ENCODE measurements at places on chromosomes 4 and X. TPM values are rescaled to one million over a fixed set of nuclear protein-coding genes. Genes with fewer than 3 reads are reported as not detected.

GRCh38 chr4:55442541-55442940 is 46.8 kb downstream of the TMEM165 start:
- H3K27ac ChIP-seq: no peak overlapping the region
- no peaks in the 10 kb centered on the region for H3K27me3 ChIP-seq
- no peaks in the 10 kb centered on the region for H3K4me1 ChIP-seq
- DNase-seq: no peak
- H3K36me3 ChIP-seq: no peaks in the 10 kb centered on the region
- no peak overlapping the region for H3K4me3 ChIP-seq

- H3K4me3 ChIP-seq: no peak overlapping the region
- H3K27me3 ChIP-seq: no peaks in the 10 kb centered on the region
- no peak for DNase-seq
- peak overlapping the region; percentile 45 for H3K27ac ChIP-seq
Observed at GRCh38 chrX:115642311-115642710, 81.3 kb downstream of the PLS3 start.

GRCh38 chr4:177283167-177283566 is 26.5 kb upstream of the NEIL3 start:
- no peak overlapping the region for H3K27ac ChIP-seq
- no peaks in the 10 kb centered on the region for H3K4me1 ChIP-seq
- H3K27me3 ChIP-seq: no peaks in the 10 kb centered on the region

DNA sequence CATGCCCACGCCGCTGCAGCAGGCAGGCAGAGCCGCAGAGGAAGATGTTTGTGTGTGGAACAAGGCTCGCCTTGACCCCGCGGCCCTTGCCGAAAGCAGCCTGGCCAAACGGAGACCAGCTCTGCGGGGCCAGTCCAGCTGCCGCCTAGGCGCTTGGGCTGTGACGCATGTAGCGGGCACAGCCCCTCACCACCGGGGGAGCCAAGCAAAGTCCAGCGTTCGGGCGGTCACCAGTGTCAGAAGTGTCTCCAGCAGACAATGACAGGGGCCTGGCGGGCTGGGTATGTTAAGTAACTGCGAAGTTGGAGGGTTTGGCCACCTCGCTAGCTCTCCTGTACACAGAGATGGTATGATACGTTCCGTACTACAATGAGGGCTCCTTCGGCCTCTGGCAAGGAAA is 1.3 kb downstream of the AMER1 start:
- H3K27me3 ChIP-seq: no peaks in the 10 kb centered on the region
- H3K36me3 ChIP-seq: no peaks in the 10 kb centered on the region
- peak; percentile 14 for DNase-seq
- peak overlapping the region; percentile 72 for H3K27ac ChIP-seq
- H3K4me1 ChIP-seq: no peaks in the 10 kb centered on the region
- H3K4me3 ChIP-seq: peak overlapping the region; percentile 62

GRCh38 chr4:53747401-53747800 is 156.1 kb upstream of the LNX1 start:
- no peak for DNase-seq
- no peaks in the 10 kb centered on the region for H3K27me3 ChIP-seq
- H3K4me1 ChIP-seq: no peaks in the 10 kb centered on the region
- no peak overlapping the region for H3K4me3 ChIP-seq
- no peak overlapping the region for H3K27ac ChIP-seq

ERCC6L gene
- 1.0 TPM for polyA plus RNA-seq

KLHL13 gene
- polyA plus RNA-seq: 6.6 TPM

- H3K4me3 ChIP-seq: no peak overlapping the region
- DNase-seq: no peak
- no peaks in the 10 kb centered on the region for H3K27me3 ChIP-seq
- no peaks in the 10 kb centered on the region for H3K4me1 ChIP-seq
- H3K27ac ChIP-seq: no peak overlapping the region
Observed at GRCh38 chr4:124288706-124289486, 423.6 kb downstream of the ANKRD50 start.

- no peaks in the 10 kb centered on the region for H3K27me3 ChIP-seq
- H3K4me1 ChIP-seq: no peaks in the 10 kb centered on the region
- no peak overlapping the region for H3K27ac ChIP-seq
- no peak overlapping the region for H3K4me3 ChIP-seq
Observed at GRCh38 chr4:96097693-96098092, 257.8 kb downstream of the PDHA2 start.

WAS gene
- polyA plus RNA-seq: 4.7 TPM

FRMD7 gene
- 0.11 TPM for polyA plus RNA-seq

PDE5A gene
- polyA plus RNA-seq: 18.4 TPM

GRCh38 chr4:187910741-187911140 is 84.8 kb upstream of the ZFP42 start:
- H3K27ac ChIP-seq: no peak overlapping the region
- no peaks in the 10 kb centered on the region for H3K27me3 ChIP-seq
- no peak overlapping the region for H3K4me3 ChIP-seq
- no peak for DNase-seq

DNA sequence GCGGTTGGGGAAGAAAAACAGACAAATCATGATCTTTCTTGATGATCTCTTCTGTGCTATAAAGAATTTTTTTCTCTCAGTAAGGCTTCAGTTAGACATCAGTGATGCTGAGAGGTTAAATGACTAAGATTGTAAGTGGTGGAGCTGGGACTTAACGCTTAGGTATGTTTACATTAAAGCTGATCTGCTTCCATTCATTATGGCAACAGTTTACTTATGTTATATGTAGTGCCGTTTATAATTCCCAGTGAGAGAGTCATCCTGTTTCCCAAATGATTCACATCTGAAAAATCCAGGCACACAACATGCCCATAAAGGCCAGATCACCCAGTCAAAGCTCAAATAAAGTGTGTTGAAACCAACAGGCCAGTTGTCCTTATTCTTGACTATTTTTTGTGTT is 50.1 kb downstream of the CENPVL3 start:
- no peak for DNase-seq
- H3K4me3 ChIP-seq: no peak overlapping the region
- H3K4me1 ChIP-seq: no peaks in the 10 kb centered on the region
- no peaks in the 10 kb centered on the region for H3K36me3 ChIP-seq

DNA sequence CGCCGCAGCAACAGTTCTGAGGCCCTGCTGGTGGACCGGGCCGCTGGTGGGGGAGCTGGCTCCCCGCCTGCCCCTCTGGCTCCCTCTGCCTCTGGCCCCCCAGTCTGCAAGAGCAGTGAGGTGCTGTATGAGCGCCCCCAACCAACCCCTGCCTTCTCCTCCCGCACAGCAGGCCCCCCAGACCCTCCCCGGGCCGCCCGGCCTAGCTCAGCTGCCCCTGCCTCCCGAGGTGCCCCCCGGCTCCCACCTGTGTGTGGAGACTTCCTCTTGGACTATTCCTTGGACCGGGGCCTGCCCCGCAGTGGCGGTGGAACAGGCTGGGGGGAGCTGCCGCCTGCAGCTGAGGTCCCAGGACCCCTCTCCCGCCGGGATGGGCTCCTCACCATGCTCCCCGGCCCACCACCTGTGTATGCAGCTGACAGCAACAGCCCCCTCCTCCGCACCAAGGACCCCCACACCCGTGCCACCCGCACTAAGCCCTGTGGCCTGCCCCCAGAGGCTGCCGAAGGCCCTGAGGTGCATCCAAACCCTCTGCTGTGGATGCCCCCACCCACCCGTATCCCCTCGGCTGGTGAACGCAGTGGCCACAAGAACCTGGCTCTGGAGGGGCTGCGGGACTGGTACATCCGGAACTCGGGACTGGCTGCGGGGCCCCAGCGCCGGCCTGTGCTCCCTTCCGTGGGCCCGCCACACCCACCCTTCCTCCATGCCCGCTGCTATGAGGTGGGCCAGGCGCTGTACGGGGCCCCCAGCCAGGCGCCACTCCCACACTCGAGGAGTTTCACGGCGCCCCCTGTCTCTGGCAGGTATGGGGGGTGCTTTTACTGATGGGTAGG is 6.3 kb downstream of the PRAF2 start:
- no peaks in the 10 kb centered on the region for H3K4me1 ChIP-seq
- H3K4me3 ChIP-seq: no peak overlapping the region
- no peaks in the 10 kb centered on the region for H3K27me3 ChIP-seq
- DNase-seq: no peak
- no peaks in the 10 kb centered on the region for H3K36me3 ChIP-seq

GRCh38 chr4:60605646-60606354 is 594.3 kb upstream of the ADGRL3 start:
- H3K4me3 ChIP-seq: no peak overlapping the region
- no peaks in the 10 kb centered on the region for H3K4me1 ChIP-seq
- no peaks in the 10 kb centered on the region for H3K36me3 ChIP-seq
- no peak overlapping the region for H3K27ac ChIP-seq
- DNase-seq: no peak
- no peaks in the 10 kb centered on the region for H3K27me3 ChIP-seq

SEPSECS gene
- polyA plus RNA-seq: 12.7 TPM

DNA sequence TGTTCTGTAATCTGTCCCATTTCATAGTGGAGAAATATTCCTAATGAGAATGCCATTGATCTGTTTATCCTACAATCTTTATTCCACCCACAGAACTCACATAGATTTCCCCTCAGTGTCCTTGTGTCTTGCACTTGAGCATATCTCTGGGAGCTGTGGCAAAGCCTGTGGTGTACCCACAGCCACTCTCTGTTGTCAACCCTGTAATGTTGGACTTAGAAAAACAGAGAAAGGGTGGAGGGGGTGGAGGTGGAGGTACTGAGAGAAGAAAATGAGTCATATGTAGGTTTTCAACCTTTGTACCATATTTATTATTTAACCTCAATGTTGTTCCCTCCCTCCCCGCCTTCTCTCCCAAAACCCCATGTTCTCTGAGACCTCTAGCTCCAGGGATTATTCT is 46.9 kb upstream of the TLL1 start:
- DNase-seq: no peak
- no peaks in the 10 kb centered on the region for H3K27me3 ChIP-seq
- no peak overlapping the region for H3K4me3 ChIP-seq
- H3K27ac ChIP-seq: no peak overlapping the region
- no peaks in the 10 kb centered on the region for H3K36me3 ChIP-seq
- H3K4me1 ChIP-seq: no peaks in the 10 kb centered on the region

KDR gene
- polyA plus RNA-seq: 8.3 TPM

ODAPH gene
- polyA plus RNA-seq: not detected

CAPN6 gene
- 13.3 TPM for polyA plus RNA-seq

GRCh38 chr4:7458066-7458425 is 23.3 kb upstream of the PSAPL1 start:
- H3K4me1 ChIP-seq: peaks cover 18% of the 10 kb centered on the region
- no peak overlapping the region for H3K27ac ChIP-seq
- H3K27me3 ChIP-seq: no peaks in the 10 kb centered on the region
- no peaks in the 10 kb centered on the region for H3K36me3 ChIP-seq

DNA sequence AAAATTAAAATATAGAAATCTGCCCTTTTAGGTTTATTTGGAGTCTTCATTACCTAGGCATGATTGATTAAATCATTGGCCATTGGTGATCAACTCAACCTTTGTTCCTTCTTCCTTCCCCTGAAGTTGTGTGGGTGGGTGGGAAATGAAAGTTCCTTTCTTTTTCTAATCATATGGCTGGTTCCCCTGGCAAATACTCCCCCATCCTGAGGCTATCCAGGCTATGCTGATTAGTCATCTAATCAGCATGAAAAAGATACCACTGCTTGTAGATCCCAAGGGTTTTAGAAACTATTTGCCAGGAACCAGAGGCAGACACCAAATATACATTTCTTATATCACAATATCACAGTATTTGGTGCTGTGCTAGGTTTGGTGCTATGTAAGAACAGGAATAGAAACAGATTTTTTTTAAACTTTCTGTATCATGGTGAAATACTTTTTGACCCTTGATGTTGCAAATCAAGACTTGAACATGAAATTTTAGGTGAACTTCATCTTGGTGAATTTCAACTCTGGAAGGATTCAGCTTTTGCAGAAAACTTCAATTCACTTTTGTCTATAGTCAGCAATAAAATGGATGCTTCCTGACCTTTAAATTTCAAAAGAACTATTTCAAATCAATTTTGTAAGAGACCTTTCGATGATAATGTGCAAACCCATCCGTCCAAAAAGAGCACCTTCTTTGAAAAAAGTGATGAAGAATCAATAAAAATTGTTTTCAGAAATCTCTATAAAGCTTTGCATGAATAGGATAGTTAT is 71.1 kb downstream of the CCSER1 start:
- no peaks in the 10 kb centered on the region for H3K36me3 ChIP-seq
- no peaks in the 10 kb centered on the region for H3K4me1 ChIP-seq
- H3K27me3 ChIP-seq: no peaks in the 10 kb centered on the region
- H3K27ac ChIP-seq: no peak overlapping the region

DNA sequence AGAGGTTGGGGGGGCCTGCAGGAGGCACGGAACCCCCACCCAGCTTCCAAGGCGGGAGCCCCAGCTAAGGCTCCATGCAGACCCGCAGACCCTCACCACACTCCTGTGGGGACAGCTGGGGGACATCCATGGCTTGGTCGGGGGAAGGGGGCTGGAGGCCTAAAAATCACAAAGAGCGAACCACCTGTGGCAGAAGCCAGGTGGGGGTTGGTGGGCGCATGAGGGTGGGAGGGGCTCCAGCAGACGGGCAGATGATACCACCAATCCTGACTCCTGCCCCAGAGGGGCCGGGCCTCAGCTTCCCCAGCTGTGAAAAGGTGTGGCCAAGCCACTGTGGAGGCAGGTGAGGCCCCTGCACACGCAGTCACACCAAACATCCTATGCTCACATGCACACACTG is 111.6 kb downstream of the FAM53A start:
- no peak overlapping the region for H3K4me3 ChIP-seq
- no peaks in the 10 kb centered on the region for H3K36me3 ChIP-seq
- no peaks in the 10 kb centered on the region for H3K27me3 ChIP-seq
- no peak overlapping the region for H3K27ac ChIP-seq
- peaks cover 4% of the 10 kb centered on the region for H3K4me1 ChIP-seq

DNA sequence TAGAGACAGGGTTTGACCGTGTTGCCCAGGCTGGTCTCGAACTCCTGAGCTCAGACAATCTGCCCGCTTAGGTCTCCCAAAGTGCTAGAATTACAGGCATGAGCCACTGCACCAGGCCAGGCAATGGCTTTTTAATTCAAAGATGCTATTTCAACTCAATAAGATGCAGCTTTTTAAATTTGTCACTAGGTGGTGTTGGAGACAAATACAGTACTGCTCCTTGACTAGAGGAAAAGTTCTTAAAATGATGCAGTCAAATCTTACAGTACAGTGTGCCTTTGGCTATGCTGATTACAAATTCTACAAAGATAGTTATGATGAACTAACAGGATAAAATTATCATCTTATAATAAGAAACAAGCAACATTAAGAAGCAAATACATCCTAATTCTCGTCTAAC is 441.1 kb downstream of the KCNIP4 start:
- H3K27me3 ChIP-seq: no peaks in the 10 kb centered on the region
- no peak overlapping the region for H3K4me3 ChIP-seq
- H3K27ac ChIP-seq: no peak overlapping the region
- no peaks in the 10 kb centered on the region for H3K36me3 ChIP-seq
- DNase-seq: no peak

- no peaks in the 10 kb centered on the region for H3K27me3 ChIP-seq
- no peak for DNase-seq
- H3K4me3 ChIP-seq: no peak overlapping the region
- no peak overlapping the region for H3K27ac ChIP-seq
- no peaks in the 10 kb centered on the region for H3K36me3 ChIP-seq
Observed at GRCh38 chr4:168524006-168524405, 27.2 kb downstream of the PALLD start.

DNA sequence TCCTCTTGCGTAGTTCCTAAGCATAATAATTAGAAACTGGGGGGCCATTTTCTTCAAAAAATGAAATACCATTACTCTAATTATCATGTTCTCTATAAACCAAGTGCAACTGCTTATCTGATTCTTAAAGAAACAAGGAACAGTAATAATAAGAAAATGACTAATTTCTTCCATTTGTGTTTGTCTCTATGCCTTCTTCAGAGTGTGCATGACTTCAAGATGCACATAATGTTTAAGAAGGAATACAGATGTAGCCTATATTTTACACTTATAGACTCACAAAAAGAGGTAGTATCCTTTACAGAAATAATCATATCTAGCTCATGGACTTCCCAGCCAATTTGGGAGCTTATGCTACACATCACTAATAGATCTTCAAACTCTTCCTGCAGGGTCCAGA is 131.7 kb downstream of the CHRNA9 start:
- no peaks in the 10 kb centered on the region for H3K36me3 ChIP-seq
- no peak overlapping the region for H3K27ac ChIP-seq
- DNase-seq: no peak
- H3K27me3 ChIP-seq: no peaks in the 10 kb centered on the region
- H3K4me1 ChIP-seq: no peaks in the 10 kb centered on the region
